BJ (cell line): ENCODE measurements at places on chromosomes 5 and 9. TPM values are rescaled to one million over a fixed set of nuclear protein-coding genes. Genes with fewer than 3 reads are reported as not detected.

SV2C gene
- polyA plus RNA-seq: not detected in 2 replicates

SMIM27 gene
- 7.6 and 9.2 TPM in 2 replicates for polyA plus RNA-seq

PDE8B gene
- polyA plus RNA-seq: 2.2 TPM in 2 replicates

PNPLA7 gene
- polyA plus RNA-seq: 0.40 and 0.63 TPM in 2 replicates

MEIKIN gene
- polyA plus RNA-seq: not detected in 2 replicates

RANBP3L gene
- polyA plus RNA-seq: not detected in 2 replicates

PCDHB8 gene
- polyA plus RNA-seq: 0.11 and 0.17 TPM in 2 replicates

PCDHB15 gene
- 0.45 and 0.52 TPM in 2 replicates for polyA plus RNA-seq

CEL gene
- polyA plus RNA-seq: 0.26 and 0.49 TPM in 2 replicates

ABO gene
- polyA plus RNA-seq: not detected in 2 replicates

TYRP1 gene
- 0.10 and 0.13 TPM in 2 replicates for polyA plus RNA-seq

IL5 gene
- not detected in 2 replicates for polyA plus RNA-seq

SIT1 gene
- polyA plus RNA-seq: not detected in 2 replicates

PRUNE2 gene
- polyA plus RNA-seq: 0.78 and 1.3 TPM in 2 replicates

GPRIN1 gene
- polyA plus RNA-seq: 1.9 and 2.4 TPM in 2 replicates

SLC28A3 gene
- polyA plus RNA-seq: 0.27 and 0.42 TPM in 2 replicates

OTULINL gene
- polyA plus RNA-seq: 2.6 and 4.1 TPM in 2 replicates

SLC1A1 gene
- polyA plus RNA-seq: 6.4 and 8.8 TPM in 2 replicates

ADAMTS12 gene
- 25.6 and 30.1 TPM in 2 replicates for polyA plus RNA-seq

LCN6 gene
- polyA plus RNA-seq: not detected in 2 replicates

GPR151 gene
- not detected in 2 replicates for polyA plus RNA-seq

PKD2L2 gene
- polyA plus RNA-seq: 0.02 TPM in 1 of 2 replicates, not detected in the other

PIP5K1B gene
- 0.05 TPM in 1 of 2 replicates, not detected in the other for polyA plus RNA-seq

SLC6A3 gene
- not detected in 2 replicates for polyA plus RNA-seq

C5orf34 gene
- polyA plus RNA-seq: 2.6 and 4.7 TPM in 2 replicates

FOXD4L4 gene
- not detected in 2 replicates for polyA plus RNA-seq

ARL14EPL gene
- polyA plus RNA-seq: not detected in 2 replicates

RLN1 gene
- polyA plus RNA-seq: not detected in 2 replicates

LCN15 gene
- not detected in 2 replicates for polyA plus RNA-seq

SLC36A3 gene
- not detected in 2 replicates for polyA plus RNA-seq

LCN9 gene
- not detected in 2 replicates for polyA plus RNA-seq

AJM1 gene
- 0.86 and 1.0 TPM in 2 replicates for polyA plus RNA-seq

FOXD4L3 gene
- polyA plus RNA-seq: not detected in 2 replicates

WNK2 gene
- not detected in 2 replicates for polyA plus RNA-seq

LRRC19 gene
- not detected in 2 replicates for polyA plus RNA-seq

OR1Q1 gene
- 1.0 and 1.1 TPM in 2 replicates for polyA plus RNA-seq

KIF20A gene
- polyA plus RNA-seq: 49.2 and 54.5 TPM in 2 replicates

OGN gene
- 0.02 TPM in 1 of 2 replicates, not detected in the other for polyA plus RNA-seq

SLC22A5 gene
- 9.3 and 13.8 TPM in 2 replicates for polyA plus RNA-seq

GTF2H2 gene
- 2.5 and 5.6 TPM in 2 replicates for polyA plus RNA-seq

ANXA6 gene
- 479 and 528 TPM in 2 replicates for polyA plus RNA-seq

TAS2R1 gene
- polyA plus RNA-seq: 0.06 and 0.54 TPM in 2 replicates

PCDHB14 gene
- 0.42 and 0.47 TPM in 2 replicates for polyA plus RNA-seq

ALDH1A1 gene
- polyA plus RNA-seq: 247 and 474 TPM in 2 replicates

ELAVL2 gene
- 0.04 and 0.28 TPM in 2 replicates for polyA plus RNA-seq

C9orf50 gene
- 0.20 and 0.21 TPM in 2 replicates for polyA plus RNA-seq
